Stimulated activated CD4-positive, alpha-beta T cell treated with anti-CD3 and anti-CD28 coated beads, Interleukin-15, amount 100 ng/mL, for 1 hour (primary cell): ENCODE measurements at places on chromosomes 2 and 18.

- no peak for DNase-seq
Observed at GRCh38 chr18:49980896-49981295, 167.6 kb upstream of the ACAA2 start.

- DNase-seq: no peak
Observed at GRCh38 chr2:128557831-128558241, 239.2 kb upstream of the HS6ST1 start.

DNA sequence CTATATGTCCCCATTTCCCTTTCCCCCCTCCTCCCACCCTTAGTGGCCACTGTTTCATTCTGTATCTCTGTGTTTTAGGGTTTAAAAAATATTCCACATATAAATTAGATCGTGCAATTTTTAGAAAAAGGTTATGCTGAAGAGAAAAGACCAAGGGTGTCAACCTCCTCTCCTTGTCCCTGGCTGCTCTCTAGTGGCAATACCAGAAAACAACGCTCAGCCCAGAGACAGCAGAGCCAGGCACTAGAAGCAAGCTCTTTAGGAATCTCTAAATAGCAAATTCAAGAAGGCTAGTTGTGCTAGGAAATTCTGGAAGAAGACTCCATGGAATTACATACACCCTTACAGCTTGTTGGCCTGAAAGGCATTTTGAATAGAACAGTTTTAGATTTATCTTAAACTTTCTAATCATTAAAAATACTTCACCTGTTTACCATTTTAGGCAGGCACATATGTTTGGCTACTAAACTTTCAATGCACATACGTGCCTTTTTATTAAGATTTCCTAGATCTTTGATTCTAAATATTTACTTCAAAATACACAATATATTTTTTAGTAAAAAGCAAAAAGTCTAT is 35.1 kb upstream of the RASGRP3 start:
- no peak for DNase-seq

GRCh38 chr2:70440621-70441020 is 113.0 kb downstream of the TGFA start:
- DNase-seq: no peak

DNA sequence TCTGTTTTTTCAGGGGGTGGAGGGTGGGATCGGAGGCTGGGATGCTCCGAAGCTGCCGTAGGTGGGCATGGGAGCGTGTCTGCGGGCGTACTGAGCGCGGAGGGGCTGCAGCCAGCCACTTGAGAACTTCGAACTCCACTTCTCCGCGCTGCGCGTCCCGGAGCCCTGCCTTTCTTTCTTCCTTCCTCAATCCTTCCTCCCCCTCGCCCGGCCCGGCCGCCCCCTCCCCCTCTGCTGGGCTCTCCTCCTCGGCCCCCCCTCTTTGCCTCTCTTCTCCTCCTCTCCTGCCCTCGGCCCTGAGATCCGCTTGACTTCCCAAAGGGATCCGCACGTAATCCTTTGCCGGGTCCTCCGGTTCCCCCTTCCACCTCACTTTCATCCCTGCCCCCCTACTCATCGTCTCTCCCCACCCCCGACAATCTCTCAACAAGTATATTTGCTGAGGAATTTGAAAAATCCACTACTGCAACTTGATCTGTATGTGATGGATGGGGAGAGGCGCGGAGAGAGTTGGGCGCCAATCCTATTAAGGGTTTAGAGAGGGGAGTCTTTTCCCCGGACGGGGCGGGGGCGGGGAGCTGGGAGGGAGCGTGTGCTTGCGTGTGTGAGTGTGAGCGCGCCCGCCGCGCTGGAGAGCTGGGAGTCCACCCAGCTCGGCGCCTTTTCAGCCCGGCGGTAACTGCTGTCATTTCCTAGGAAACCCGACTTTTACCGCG is 1.1 kb downstream of the GLI2 start:
- DNase-seq: no peak

GRCh38 chr2:43511199-43511598 is 84.6 kb downstream of the THADA start:
- no peak for DNase-seq

GRCh38 chr2:36406296-36406695 is 50.7 kb downstream of the CRIM1 start:
- DNase-seq: no peak

DNA sequence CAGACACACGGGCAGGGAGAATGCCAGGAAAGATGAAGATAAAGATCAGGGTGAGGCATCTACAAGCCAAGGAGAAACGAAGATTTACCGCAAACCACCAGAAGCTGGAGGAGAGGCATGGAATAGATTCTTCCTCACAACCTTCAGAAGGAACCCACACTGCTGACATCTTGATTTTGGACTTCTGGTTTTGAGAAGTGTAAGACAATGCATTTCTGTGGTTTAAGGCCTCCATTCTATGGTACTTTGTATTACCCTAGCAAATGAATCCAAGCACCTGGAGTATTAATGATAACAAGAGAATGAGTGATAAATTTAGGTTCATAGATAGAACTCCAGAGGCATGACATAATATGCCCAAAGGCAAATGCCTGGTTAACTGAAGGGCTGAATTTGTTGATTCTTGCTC is 11.8 kb upstream of the FN1 start:
- DNase-seq: no peak

GRCh38 chr18:54209471-54210180 is 14.8 kb downstream of the MBD2 start:
- DNase-seq: no peak

DNA sequence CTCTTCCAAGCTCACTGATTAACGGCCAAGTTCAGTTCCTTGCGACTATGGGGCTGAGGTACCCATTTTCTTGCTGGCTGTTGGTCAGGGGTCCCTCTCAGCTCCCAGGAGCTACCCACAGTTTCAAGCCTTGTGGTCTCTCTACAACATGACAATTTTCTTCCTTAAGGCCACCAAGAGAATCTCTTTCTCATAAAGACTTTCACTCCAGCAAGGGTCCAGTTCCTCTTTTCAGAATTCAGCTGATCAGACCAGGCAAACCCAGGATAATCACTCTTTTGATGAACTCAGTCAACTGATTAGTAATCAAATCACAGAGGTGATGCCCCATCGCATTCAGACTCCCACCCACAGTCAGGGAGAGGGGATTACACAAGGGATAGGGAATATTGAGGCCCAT is 129.7 kb downstream of the IRS1 start:
- DNase-seq: no peak

DNA sequence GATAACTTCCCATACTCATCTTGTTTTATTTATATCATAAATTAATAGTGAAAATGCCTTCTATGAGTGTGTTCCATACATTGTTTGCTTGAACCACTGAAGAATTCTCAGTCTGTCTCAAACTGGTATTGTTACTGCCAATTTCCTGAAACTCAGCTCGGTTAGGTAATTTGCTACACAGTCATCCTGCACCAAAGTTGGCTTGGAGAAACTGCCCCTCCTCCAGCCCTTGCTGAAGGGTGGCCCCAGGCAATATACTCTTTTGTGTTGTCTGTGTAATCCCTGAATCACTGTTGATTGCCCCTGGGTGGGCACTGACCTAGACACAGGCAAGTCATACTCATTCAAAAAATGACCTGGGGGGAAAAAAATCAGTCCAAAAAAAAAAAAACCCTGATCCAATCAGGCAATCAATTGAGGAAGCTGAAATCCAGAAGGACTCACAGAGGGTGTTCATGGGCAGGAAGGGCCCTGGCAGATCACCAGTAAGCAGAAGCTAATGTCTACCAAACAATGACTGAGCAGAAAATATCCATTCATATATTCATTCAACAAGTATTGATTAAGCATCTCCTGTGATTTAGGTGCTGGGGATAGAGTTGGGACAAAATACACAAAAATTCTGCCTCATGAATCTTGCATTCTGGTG is 3.8 kb upstream of the SESTD1 start:
- no peak for DNase-seq

- no peak for DNase-seq
Observed at GRCh38 chr2:85231952-85232351, 95.8 kb downstream of the TGOLN2 start.

- DNase-seq: no peak
Observed at GRCh38 chr2:121096611-121097010, 188.4 kb downstream of the TFCP2L1 start.

GRCh38 chr18:30405038-30405437 is 637.5 kb downstream of the DSC3 start:
- no peak for DNase-seq

DNA sequence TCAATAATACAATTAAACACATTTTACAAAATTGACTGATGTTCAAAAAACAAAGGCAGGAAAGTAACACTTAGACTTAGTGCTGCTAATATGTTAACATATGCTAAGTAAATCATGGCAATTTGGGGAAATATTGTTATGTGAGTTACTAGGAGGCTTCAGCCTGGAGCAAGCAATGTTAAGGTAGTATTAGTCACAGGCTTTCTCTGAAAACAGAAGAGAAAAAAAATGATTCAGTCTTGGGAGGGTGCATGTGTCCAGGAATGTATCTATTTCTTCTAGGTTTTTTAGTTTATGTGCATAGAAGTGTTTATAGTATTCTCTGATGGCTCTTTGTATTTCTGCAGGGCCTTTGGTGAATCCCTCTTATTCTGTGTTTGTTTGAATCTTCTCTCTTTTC is 345.8 kb upstream of the TFPI start:
- no peak for DNase-seq

DNA sequence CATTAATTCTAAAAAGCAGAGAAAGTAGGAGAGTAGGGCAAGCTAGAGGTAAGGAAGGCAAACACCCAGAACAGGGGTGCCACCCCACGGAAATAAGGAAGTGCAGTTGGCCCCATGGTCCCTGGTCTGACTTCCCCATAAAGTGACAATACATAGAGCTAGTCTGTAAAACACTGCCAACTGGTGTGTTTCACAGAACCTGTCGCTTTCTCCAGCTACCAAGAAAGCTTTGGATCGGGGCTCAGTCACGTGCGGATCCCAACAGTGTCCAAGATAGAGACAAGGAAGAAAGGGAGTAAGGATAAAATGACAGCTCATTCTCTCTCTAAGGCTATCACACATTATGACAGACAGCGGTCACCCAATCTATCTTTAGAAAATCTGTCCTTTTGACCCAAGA is 36.4 kb downstream of the TBC1D8 start:
- DNase-seq: no peak

DNA sequence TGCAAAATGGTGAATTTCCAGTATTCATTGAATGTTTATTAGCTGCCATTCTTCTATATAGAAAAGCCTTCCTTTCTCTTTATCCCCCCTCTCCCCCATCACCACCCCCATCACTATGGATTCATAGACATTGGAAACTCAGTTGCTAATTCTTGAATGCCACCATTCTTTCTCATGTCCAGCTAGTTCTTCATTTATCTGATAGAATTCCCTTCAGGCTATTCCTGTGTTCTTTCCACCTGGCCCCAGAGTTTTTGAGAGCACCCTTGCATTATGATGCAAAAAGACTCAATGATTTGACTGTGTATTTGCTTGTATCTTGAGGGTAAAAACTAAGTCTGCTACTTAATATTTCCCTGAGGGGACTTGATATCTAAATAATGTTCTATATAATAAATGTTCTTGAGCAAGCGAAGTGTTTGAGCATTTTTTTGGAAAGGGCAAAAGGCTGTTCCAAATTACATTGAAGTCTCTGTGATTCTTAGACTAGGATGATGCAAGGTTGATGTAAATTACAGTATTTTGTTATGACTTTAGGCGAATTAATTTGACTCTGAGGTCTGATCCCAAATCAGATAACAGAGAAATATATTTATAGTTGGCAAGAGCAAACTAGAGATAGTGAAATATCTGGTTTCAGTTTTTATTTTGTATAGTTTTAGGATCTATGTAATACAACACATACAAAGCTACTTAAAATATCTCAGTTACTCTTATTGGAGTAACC is 18.8 kb upstream of the SOS1 start:
- DNase-seq: no peak
